Fibroblast of villous mesenchyme (primary cell): ENCODE measurements at places on chromosomes 2 and 18. TPM values are rescaled to one million over a fixed set of nuclear protein-coding genes. Genes with fewer than 3 reads are reported as not detected.

Gene ZNF385B
- not detected in 2 replicates for total RNA-seq

GRCh38 chr2:10405448-10405847 lies 42.7 kb downstream of the ODC1 start:
- DNase-seq, result peak; percentile 62

DNA sequence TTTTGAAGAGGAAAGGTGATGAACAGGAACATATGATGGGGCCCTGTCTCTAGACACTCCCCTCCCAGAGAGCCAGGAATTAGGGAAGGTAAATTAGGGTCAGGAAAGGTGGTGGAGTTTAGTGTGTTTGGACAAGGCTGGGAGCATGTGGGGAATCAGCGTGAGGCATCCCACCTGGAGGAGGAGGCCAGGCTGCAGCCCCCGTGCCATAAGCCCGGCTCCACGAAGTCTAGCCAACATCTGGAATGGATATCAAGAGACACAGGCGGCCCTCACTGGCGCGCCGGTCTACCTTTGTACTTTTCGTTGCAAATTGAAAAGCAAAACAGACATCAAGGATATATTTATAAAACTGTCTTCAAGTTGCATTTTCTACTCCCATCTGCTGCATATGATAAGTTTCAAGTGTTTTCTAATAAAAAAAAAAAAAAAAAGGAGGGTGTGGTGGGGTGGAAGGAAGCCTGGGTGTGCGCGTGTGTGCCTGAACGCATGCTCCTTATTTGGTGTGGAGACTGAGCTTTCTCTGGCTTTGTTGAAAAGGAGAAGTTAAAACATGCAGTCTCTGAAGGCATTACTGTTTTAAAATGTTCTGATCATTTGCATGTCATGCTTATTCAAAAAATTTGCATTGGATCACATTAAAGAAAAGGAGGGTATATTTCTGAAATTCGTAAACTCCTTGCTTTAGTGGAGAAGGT lies 546.7 kb upstream of the ID2 start:
- no peak for DNase-seq

Gene PROM2
- under 0.01 and 0.32 TPM in 2 replicates for total RNA-seq

Gene CPLX4
- under 0.01 TPM in 1 of 2 replicates, not detected in the other for total RNA-seq

DNA sequence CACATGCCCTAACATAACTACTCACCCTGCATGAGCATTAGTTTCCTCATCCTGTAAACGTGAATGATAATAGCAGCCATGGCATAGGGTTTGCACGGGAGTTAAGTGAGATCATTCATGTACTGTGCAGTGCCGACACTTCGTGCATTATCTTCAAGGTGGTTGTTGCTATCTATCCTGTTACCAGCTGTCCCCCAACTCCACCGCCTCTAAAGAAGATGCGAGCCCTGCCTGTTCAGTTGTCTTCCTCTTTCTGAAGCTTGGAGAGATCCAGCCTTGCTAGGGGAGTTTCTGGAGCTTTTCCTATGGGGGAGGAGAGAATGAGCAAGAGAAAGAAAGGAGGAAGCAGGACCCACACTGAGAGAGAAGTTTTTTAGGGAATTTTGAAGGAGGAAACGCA lies 34.4 kb downstream of the YPEL5 start:
- no peak for DNase-seq

Gene IL37
- 0.32 TPM in 1 of 2 replicates, not detected in the other for total RNA-seq

- peak; percentile 88 for DNase-seq
Observed at GRCh38 chr18:49048396-49049020, 97.7 kb upstream of the SMAD7 start.

DNA sequence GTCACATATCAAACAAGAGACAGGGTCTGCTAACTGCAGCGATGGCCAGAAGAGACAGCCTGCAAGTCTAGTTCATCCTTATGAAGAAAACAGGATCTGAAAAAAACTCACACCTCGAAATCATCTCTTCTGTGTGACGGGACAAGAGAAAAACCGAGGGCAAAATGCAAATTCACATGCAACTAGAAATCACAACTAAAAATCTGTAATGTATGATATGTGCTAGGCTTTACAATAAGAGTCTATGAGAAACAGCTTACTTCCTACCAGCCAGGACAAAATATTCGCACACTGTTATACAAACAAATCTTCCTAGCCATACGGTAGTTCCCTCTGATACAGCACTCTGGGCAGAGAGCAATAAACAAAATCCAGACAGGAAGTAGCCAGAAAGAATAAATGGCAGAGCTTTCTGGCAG lies 48.8 kb downstream of the ANKRD44 start:
- DNase-seq, result no peak

DNA sequence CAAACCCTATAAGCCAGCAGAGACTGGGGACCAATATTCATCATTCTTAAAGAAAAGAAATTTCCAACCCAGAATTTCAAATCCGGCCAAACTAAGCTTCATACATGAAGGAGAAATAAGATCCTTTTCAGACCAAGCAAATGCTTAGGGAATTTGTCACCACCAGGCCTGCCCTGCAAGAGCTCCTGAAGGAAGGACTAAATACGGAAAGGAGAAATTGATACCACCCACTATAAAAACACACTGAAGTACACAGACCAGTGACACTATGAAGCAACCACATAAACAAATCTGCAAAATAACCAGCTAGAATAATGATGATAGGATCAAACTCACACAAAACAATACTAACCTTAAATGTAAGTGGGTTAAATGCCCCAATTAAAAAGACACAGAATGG lies 22.4 kb downstream of the NPHP1 start:
- no peak for DNase-seq

Gene TMEM87B
- 48.3 and 112 TPM in 2 replicates for total RNA-seq

DNA sequence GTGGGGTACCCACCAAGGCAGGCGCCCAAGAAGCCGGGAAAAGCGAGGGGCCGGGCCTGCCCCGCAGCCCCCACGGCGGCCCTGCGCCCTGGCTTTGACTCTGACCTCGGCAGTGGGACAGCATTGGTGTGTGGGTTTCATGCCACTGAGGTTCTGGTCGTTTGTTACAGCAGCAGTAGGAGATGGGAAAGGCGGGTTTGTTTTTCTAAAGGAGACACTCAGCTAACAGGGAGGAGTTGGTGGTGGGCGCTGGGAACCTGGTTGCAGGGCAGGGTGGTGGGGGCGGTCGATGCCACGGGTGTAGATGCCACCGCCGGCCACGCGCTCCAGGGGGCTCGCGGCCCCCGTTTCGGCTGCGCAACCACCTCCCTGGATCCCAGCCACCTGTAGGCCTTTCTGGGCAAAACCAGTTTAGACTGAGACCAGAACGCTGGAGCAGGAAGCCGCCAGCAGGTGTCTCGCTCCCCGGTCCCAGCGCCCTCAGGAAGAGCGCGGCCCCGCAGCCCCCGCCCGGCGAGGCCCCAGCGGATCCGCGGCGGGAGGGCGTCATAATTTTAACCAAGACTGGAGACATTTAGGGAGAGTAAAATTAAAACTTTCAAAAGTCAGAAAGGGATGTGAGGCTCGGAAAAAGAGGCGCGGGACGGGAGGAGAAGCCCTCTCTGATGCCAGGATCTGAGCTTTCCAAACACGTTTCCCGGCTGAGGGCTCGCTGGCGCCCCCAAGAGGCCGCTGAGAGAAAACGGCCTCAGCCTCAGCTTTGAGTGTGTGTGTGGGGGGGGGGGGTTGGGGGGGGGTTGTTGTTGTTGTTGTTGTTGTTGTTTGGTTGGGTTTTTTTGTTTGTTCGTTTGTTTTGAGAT lies 17.4 kb downstream of the CIDEA start:
- peak; percentile 81 for DNase-seq

GRCh38 chr2:109516445-109517117 lies 97.2 kb downstream of the SEPTIN10 start:
- peak; percentile 48 for DNase-seq

GRCh38 chr2:241706537-241706936 lies 4.7 kb downstream of the ING5 start:
- DNase-seq, result no peak

Gene RSAD2
- total RNA-seq, result 0.64 and 1.3 TPM in 2 replicates

Gene DIS3L2
- 26.7 and 30.7 TPM in 2 replicates for total RNA-seq
